NCI-H526 (cell line): ENCODE measurements at places on chromosomes 3 and 15.

GRCh38 chr15:80591938-80592825, 102.9 kb upstream of the ABHD17C start:
- DNase-seq = no peak

- no peak for DNase-seq
These were observed 161.5 kb downstream of the FOXP1 start for GRCh38 chr3:71421820-71422566.

GRCh38 chr3:16739541-16740105, 134.4 kb upstream of the DAZL start:
- peak; percentile 65 for DNase-seq

- DNase-seq = no peak
These were observed 8.2 kb upstream of the EPHB3 start for GRCh38 chr3:184553385-184553784.

GRCh38 chr3:47899495-47900108, 96.7 kb downstream of the DHX30 start:
- DNase-seq = no peak

DNA sequence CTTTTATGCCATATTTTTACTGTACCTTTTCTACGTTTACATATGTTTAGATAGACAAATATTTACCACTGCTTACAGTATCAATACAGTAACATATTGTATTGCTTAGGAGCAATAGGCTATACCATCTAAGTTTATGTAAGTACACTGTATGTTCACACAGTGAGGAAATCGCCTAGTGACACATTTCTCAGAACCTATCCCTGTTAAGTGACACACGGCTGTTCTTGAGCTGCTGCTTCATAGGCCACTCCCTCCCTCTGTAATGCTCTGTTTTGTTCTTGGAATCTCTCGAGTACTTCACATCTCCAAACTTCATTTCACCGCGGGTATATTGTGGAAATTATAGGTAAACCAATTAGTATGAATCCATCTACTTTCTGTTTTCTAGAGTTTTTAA, 13.4 kb upstream of the SELENOT start:
- no peak for DNase-seq

DNA sequence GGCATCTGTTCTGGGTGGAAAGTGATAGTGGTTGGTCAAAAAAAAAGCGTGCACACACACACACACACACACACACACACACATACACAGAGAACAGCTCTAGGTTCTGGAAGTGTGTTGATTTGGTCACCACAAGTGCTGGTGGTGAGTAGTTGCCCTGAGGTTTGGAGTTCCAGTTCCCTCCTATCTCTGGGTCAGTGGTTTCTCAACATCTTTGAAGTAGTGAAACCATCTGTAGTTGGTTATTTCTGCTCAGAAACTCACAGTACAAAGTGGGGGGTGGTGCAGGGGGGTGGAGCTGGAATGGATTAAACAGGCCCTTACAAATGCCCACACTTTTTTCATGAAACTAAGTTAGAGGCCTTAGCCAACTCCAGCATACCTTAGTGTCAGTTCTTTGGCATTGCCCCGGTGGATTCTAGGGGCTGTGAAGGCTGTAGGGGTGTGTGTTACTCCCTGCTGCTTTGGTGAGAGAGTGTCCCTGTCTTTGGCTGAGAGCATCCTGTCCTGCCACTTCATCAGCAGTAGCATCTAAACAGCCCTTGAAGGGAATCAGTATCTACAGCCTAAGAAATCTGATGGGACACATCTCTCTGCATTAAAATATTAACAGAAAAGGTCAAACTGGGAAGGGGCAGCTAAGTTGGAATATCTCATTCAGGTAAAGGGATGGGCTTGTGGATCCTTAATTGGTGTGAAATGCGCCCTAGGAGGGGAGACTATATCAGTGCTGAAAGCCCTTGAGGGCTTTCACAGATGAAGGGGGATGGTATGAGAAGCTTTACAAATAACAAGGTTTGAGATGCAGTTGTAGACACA, 20.6 kb downstream of the SMAD3 start:
- DNase-seq = no peak

GRCh38 chr3:151227266-151227806, 24.3 kb upstream of the GPR171 start:
- peak; percentile 63 for DNase-seq

GRCh38 chr15:71131601-71132362, 16.5 kb downstream of the THSD4 start:
- DNase-seq = no peak

DNA sequence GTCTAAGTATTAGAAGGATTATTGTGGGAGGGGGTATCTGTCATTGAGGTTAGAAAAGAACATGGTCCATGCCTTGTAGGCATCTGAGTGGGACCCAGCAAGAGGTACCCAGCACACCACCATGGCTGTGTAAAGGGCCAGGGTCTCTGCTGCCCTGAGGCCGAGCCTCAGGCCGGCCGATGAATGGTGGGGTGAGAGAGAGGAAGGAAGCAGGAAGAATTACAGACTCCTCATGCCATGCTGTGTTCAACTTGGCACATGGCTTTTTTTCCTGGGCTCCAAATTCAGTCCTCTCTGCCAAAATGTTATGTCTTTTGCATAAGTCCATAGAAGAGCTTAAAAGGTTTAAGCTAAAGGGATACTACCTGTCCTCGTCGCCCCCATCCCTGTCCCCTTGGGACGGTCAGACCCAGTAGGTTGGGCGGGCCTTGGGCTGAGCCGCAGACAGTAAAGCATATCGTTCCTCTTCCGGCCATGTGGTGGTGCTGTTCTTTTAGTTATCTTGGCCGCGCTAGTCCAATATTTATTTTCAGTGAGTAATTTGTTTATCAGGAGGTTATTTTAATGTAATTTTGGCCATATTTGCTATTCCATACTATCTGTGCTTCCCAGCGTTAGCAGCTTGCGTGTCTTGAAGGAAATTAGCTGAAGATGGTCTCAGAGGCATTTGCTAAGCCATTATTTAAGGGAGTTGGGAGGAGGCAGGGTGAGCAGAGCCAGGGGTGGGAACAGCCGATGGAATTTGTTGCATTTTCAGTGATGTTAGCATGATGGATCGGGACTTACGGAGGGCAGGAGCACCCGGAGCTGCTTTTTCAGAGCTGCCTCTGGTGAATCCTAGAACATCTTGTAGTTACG, 152.4 kb downstream of the AGBL1 start:
- peak; percentile 70 for DNase-seq

GRCh38 chr15:100612539-100612938, 10.2 kb downstream of the ASB7 start:
- no peak for DNase-seq

- DNase-seq = no peak
These were observed 448.6 kb downstream of the ERC2 start for GRCh38 chr3:56019490-56020146.

DNA sequence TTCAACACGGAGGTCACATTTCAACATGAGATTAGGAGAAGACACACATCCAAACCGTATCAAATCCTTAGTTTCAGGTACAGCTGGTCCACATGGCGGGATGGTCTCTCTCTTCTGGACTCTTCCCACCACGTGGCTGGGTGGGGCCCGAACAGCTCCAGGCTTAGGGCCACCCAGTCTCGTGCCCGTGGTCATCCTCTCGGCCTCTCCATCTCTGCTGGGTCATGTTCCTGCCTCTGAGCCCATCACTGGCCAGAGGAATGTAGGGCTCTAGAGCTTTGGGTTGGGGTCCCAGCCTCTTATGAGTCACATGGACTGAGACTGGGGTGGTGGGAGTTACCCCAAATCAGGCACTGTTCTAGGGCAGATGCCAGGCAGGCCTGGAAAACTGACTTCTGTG, 12.2 kb downstream of the SYNM start:
- DNase-seq = no peak

GRCh38 chr15:88613074-88613944, 7.8 kb upstream of the AEN start:
- no peak for DNase-seq

- DNase-seq = peak; percentile 5
These were observed 468.8 kb upstream of the GRM7 start for GRCh38 chr3:6392123-6392522.

- DNase-seq = no peak
These were observed 85.6 kb downstream of the IGF2BP2 start for GRCh38 chr3:185739264-185739701.

- no peak for DNase-seq
These were observed 447.0 kb upstream of the NECTIN3 start for GRCh38 chr3:110624576-110624975.

GRCh38 chr3:45506084-45506483, 88.5 kb upstream of the LIMD1 start:
- no peak for DNase-seq

- DNase-seq = no peak
These were observed 836.8 kb upstream of the NECTIN3 start for GRCh38 chr3:110234831-110235230.

GRCh38 chr15:99386391-99386790, 135.1 kb downstream of the LRRC28 start:
- no peak for DNase-seq

GRCh38 chr15:58396181-58396580, 35.6 kb upstream of the LIPC start:
- DNase-seq = no peak

DNA sequence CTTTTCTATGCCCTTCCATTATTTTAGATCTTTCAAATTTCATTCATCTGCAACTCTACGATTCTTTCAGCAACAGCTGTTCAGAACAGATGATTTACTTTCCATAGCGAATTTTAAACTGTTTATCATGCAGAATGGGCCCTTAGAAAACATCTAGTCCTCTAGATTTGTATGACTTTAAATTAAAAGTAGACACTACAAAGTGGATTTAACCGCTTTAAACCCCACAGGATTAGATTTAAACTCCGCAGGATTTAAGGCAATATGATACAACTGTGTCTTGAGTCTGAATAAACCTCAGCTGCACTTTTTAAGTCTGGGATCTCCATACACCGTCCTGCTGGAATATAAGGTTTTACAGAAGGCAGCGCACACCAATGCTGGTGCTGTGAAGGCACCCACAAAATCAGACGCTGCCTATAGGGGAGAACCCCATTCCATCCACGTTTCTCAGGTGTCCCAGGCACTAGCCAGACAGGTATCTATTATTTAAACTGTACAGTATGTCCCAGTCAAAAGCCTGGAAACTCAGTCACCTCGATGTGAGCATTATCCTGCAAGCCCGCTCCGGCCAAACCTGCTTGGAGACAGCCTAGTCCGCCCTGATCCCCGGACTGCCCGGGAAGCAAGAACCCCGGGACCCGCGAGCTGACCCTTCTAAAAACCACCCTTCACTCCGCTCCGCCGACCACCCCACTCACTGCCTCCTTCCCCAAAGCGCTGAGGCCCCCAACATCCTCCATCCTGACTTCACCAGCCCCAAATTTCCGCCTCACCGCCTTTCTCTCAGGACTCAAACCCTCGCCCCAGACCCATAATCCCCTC, 768 bp downstream of the ANO10 start:
- no peak for DNase-seq

DNA sequence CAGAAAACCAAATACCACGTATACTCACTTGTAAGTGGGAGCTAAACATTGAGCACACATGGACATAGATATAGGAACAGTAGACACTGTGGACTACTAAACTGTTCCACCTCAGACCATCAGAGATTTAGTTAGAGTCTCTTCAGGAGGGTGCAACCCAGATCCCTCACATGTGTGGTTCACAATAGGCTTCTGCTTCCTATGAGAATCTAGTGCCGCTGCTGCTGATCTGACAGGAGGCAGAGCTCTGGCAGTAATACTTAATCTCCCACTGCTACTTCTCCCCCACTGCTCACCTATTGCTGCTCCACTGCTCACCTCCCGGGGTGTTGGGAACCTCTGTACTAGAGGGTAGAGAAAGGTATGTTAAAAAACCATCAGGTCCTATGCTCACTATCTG, 533.3 kb downstream of the NSUN3 start:
- no peak for DNase-seq

DNA sequence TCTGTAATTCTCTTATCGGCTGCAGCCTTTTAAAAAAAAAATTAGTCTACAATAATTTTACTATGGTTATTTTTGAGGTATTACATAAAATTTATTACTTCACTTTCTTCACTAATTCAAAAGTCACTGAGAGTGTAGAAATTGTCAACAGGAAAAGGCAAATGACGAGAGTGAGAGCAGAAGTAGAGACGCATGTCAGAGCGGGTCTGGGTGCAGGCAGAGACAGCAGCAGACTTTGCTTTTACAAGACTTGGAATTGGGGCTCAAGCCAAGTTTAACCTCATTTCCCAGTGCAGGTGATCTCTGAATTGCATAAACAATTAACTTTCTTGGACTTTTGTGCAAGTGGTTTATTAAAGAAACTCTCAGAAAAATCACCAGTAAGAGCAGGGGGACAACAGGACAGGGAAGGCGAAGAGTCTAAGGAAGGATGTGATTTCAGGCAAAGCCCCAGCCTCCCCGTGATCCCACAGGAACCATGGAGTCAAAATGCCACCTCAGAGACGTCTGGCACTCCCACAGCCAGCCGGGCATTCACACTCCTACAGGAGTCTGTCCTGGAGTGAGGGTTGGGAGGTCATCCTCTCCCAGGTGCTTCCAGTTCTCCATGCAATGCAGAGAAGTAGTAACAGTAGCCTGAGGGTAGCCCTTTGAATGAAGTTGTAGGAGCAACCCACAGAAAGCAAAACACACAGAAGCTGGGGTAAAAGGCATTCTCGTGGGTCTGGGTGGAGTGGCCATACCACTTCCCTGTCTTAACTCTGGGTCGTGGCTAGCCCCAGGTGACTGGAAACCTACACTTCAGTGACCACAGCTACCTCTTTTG, 274.0 kb upstream of the TGFBR2 start:
- no peak for DNase-seq

DNA sequence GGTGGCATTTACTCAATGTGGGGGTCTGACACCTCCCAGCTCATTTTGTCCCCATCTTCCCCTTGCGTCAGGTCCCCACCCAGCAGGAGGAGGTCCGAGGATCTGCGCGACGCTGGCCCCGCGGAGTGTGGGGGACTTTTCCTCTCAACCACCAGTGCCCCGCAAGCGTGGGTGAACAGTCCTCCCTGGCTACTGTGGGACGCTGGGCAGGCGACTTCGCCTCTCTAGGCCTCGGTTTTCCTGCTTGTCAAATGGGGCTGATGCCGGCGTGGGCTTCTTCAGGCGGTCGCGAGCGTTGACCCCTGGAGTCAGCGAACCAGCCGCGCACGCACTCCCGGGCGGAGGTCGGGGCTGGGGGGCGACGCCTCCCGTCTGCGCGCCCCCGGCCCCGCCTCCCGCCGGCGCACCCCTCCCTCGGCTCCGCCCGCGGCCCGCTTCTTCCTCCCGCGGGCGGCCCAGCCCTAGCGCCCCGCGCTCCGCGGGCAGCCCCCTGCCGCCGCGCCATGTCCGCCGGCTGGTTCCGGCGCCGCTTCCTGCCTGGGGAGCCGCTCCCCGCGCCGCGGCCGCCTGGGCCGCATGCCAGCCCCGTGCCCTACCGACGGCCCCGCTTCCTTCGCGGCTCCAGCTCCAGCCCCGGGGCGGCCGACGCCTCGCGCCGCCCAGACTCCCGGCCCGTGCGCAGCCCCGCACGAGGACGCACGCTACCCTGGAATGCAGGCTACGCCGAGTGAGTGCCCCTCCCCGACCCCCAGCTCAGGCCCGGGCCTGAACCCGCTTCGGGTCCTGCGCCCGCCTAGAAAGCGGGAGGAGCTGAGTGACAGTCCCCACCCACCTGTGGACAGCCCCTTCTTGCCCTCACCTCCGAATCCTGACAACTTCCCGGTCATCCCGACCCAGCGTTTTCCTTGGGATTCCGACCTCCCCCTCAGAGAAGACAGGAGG, at the start of gene PPM1M:
TSS of gene PPM1M (plus strand) at position 438 of the 942 bp plus-strand sequence. CDS start at position 504, 66 bp downstream.
- DNase-seq = peak; percentile 50
